Natural killer cell (primary cell): ENCODE measurements at places on chromosomes 7 and 10. TPM values are rescaled to one million over a fixed set of nuclear protein-coding genes. Genes with fewer than 3 reads are reported as not detected.

The TAF5 gene
- total RNA-seq, result 6.3 TPM

The TYSND1 gene
- 17.9 TPM for total RNA-seq

The PGAM2 gene
- 1.5 TPM for total RNA-seq

The TAS2R3 gene
- total RNA-seq, result not detected

The ANKRD30A gene
- not detected for total RNA-seq

The SDK1 gene
- not detected for total RNA-seq
